ENCODE measurements at places on chromosomes 6 and 20.

- no peak for DNase-seq
Observed at GRCh38 chr6:181049-181654, 111.1 kb upstream of the DUSP22 start.

DNA sequence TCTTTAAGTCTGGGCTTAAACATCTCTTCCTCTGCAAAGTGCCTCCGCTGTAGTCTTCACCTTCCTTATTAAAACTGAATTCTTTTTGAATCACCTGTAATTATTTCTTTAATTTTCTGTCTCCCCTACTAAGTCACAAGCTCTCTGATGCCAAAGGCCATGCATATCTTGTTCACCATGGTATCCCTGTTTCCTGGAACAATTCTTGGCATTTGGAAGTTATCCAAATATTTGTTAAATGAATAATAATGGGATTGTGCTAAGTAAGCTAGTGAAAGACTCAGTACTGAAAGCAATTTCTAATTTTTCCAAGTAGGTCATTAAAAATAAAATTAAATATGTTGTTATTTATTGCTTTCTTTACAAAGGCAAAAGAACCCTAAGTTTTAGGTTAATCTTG lies 12.2 kb downstream of the SNAP91 start:
- peak; percentile 26 for DNase-seq

GRCh38 chr6:18148304-18149025 lies 6.4 kb downstream of the TPMT start:
- DNase-seq: peak; percentile 84

DNA sequence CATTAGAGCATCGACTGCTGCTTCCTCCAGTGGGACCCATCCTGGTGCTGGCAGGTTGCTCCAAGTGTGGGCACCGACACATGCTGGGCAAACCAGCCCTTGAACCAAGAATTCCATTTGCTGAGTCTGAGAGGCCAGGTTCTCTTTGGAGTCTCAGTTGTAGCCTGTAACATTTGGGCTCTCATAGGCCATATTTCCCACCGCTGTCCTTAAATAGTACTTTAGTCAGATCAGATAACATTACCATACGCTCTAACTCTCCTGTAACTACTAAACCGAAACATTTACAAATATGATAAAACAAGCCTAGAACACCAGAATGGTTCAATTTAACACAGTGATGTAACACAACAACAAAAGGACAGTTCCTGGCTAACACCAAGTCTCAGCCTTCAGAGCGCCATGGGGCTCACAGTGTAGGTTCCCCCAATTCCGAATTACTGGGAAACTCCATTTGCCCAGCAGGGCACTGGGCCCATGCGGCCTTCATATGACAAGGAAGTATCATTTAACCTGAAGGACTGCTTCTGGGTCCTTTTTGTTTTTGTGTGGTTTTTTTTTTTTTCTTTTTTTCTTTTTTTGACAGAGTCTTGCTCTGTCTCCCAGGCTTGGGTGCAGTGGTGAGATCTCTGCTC lies 28.4 kb upstream of the CD93 start:
- DNase-seq: no peak
